NCI-H82 (cell line): ENCODE measurements at places on chromosomes 11 and 22.

GRCh38 chr22:17368554-17369438, 464 bp upstream of the CECR2 start:
- DNase-seq = peak; percentile 85

GRCh38 chr22:17829695-17830042, 55.4 kb upstream of the BID start:
- DNase-seq = no peak

- DNase-seq = peak; percentile 59
Observed at GRCh38 chr11:35420371-35420770, 1.0 kb upstream of the SLC1A2 start.

DNA sequence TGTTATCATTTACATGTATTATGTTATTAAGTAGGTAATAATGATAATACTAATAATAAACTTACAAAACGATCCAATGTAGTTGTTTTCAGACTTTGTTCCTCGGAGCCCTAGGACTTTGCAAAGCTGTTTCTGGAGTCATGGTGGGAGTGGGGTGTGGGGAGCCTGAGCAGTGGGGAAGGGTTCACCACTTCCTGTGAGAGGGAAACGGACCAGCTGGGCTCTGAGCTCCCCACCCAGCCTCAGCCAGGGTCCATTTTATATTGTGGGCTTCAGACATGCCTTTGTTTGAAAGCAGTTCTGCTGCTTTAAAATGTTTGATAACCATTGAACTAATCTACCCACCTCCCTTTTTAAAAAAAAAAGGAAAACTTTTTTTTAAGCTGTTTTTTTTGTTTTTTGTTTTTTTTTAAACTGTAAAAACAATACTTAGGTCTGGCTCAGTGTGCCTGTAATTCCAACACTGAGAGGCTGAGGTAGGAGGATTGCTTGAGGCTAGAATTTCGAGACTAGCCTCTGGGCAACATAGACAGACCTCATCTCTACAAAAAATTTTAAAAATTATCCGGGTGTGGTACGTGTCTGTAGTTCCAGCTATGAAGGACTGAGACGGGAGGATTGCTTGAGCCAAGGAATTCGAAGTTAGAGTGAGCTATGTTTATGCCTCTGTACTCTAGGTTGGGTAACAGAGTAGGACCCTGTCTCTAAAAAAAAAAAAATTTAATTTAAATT, 7.0 kb downstream of the SERPING1 start:
- DNase-seq = no peak

DNA sequence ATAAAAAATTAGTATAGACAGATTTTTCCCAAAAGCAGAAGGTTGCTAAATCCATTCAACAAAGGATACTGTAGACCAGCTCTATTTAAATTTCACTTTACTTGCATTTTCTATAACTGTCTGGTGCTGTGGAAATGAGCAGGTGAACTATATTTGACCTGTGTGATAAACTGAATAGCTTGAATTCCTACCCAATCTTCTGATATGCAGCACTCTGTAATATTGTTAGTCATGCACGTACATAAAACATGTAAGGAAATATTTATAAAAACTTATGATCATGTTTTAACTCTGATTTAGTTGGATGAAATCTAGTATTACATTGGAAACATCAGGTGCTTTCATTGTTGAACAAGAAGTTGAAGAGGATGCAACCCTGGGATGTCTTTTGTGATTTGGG, 213.6 kb downstream of the DBX1 start:
- DNase-seq = no peak

DNA sequence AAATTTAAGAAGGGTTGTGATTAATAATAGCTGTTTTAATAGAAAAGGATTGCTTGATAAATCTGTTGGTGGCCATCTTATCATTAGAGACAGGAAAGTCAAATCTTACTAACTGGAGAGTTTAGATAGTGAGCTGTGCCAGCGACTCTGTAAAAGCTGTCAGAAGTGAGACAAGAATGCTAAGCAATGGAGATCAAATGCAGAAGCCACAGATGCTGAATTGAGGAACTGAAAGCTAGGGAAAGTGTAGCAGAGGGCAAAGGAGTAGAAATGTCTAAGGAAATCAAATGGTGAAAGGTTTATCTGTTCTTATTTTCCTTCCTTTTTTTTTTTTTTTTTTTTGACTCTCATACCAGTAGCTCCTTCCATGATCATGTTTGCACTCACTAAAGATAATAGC, 13.7 kb downstream of the MS4A13 start:
- no peak for DNase-seq

DNA sequence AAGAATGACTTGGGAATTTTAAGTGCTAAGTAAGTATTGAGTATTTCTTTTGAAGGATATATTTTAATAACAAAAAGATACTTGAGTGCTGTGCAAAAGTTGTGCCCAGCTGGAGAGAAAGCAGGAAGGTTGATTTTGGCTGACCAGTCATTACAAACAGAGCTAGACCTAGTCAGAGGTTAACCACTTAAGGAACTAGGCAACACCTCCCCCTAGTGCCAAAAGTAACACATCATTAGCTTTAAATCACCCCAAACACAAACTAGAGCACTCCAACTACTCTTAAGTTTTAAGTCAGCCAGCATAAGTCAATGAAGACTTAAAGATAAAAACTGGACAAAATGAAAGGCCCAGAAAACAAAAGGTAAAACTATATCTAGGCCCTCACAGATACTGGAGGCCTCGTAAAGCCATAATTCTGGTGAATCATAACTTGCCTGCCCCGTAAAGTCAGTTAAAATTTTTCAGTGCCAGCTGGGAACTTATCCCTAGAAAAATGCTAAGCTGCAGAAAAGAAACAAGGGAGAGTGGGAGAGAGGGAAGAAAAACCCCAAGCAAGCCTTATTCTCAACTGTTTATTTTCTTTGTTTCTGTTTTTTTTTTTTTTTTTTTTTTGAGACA, 4.6 kb downstream of the TMEM9B start:
- peak; percentile 70 for DNase-seq

DNA sequence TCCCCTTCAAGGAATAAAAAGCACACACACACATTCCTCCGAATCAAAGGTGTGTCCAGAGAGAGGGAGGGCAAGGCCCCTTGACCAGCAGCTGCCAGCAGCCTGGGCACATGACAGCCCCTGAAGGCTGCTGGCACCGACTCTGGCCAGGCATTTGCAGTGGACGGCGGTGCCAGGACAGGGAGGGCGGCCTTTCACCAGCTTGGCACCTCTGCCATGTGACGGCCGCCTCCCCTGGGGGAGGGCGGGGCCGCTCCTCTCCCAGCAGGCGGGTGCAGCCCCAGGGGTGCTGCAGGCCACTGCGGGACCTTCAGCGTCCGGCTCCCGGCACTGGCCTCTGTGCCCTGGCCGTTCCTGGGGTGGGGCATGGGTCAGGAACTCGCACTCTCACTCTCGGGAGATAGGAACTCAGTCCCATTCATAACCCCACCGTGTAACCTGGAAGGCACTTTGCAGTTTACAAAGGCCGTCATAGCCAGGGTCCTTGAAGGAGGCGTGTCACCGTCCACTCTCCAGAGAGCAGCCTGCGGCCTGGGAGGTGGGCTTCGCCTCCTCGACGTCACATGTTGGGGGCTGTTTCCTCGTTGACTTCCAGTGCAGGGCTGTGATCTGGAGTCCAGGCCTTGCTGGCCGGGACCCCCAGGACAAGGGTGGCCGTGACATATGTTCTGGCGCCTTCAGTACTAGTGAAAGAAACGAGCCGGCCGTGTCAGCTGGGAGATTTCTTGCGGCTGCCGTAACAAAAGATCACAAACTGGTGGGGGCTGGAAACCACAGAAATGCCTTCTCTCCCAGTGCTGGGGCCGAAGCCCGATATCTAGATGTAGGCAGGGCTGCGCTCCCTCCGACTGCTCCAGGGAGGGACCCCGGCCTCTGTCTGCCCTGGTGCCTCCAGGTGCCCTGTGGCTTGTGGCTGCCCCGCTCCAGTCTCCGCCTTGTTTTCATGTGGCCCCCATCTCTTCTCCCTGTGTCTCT, 39.9 kb upstream of the SMIM38 start:
- DNase-seq = no peak

- DNase-seq = no peak
Observed at GRCh38 chr11:47392546-47393162, 14.3 kb upstream of the SPI1 start.

- no peak for DNase-seq
Observed at GRCh38 chr22:39459681-39460080, 2.9 kb downstream of the MGAT3 start.

GRCh38 chr11:117185736-117186430, 7.3 kb downstream of the SIDT2 start:
- no peak for DNase-seq

DNA sequence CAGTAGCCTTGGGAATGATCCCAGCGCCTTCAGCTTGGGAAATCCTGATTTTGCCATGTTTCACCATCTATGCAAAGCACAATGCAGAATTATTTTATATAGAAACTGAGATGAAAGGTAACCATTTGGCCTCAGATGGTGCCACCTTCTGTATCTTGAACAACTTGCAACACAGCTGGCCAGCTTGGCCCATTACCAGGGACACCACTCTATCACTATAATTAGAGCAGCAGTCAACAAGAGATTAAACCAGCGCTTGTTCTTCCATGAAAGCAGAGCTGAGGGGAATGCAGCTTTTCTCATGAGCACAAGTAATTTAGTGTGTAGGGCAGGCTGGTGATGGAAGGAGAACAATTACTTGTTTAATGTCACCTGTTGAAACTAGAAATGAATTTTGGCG, 6.7 kb upstream of the ZDHHC13 start:
- DNase-seq = peak; percentile 12

DNA sequence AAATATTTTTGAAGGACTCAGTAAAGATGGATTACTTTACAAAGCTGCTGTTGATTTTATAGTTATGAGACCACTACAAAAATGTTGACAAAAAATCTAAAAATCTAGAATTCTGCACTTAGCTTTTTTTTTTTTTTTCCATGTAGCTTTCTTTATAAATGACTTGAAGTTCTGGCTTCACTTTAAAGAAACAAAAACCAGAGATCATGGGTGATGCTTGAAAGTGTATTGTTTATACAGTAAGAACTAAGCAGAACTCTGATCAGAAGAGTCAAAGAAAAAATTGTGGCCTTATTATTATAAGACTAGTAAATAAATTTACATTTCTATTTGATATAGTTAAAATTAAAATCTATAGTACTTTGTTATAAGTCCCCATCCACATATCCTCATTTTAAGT, 301.7 kb downstream of the BLID start:
- no peak for DNase-seq
